Vagina (tissue), 2 donors: ENCODE measurements at places on chromosomes 4 and X.

- H3K36me3 ChIP-seq = no peaks in the 10 kb centered on the region
- H3K27ac ChIP-seq = no peak overlapping the region
- H3K4me3 ChIP-seq = no peak overlapping the region
- no peak for DNase-seq
- H3K27me3 ChIP-seq = no peaks in the 10 kb centered on the region
Observed at GRCh38 chr4:85986266-85986665, 373.6 kb downstream of the MAPK10 start.

GRCh38 chrX:79604364-79604763, 237.2 kb upstream of the ITM2A start:
- no peaks in the 10 kb centered on the region for H3K27me3 ChIP-seq
- DNase-seq = no peak
- no peaks in the 10 kb centered on the region for H3K4me1 ChIP-seq
- no peak overlapping the region for H3K27ac ChIP-seq
- no peak overlapping the region for H3K4me3 ChIP-seq

- DNase-seq = no peak
- H3K27ac ChIP-seq = no peak overlapping the region
- no peaks in the 10 kb centered on the region for H3K27me3 ChIP-seq
Observed at GRCh38 chrX:44040406-44040805, 67.2 kb upstream of the NDP start.

DNA sequence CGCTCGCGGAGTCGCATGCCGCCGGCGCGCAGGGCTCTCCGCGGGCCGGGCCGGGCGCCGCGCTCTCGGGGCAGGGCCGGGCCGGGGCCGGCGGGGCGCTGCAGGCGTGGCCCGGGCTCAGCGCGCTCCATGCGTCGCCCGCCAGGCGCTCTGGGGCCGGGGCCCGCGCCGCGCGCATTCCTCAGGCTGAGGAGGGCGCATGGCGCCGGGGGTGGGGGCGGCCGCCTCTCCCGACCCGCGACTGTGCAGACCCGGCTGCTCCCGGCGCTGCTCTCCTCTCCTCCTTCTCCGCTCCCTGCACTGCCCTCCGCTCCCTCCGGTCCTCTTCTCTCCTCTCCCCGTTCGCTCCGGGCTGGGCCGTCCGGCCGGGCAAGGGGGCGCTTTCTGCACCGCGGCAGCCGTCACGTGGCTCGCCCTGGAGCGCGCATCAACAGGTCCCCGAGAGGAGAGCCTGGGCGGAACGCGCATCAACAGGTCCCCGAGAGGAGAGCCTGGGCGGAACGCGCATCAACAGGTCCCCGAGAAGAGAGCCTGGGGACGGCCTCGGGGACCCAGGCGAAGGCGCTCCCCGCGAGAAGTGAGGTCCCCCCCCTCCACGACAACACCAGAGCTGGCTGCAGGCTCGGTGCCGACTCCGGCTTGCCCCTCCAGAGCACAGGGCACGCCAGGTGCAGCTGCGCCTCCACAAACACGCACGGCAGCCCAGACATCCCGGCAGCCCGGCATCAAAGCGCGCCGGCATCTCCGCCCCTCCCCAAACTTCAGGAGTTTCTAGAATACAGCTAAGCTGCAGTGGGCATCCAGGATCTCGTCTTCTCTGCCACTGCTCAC, 12.9 kb downstream of the PPP2R3B start:
- peaks cover 22% of the 10 kb centered on the region for H3K4me1 ChIP-seq
- H3K36me3 ChIP-seq = no peaks in the 10 kb centered on the region
- H3K27ac ChIP-seq = no peak overlapping the region
- H3K27me3 ChIP-seq = no peaks in the 10 kb centered on the region
